GM12865 (cell line): ENCODE measurements at places on chromosomes 2 and 18.

DNA sequence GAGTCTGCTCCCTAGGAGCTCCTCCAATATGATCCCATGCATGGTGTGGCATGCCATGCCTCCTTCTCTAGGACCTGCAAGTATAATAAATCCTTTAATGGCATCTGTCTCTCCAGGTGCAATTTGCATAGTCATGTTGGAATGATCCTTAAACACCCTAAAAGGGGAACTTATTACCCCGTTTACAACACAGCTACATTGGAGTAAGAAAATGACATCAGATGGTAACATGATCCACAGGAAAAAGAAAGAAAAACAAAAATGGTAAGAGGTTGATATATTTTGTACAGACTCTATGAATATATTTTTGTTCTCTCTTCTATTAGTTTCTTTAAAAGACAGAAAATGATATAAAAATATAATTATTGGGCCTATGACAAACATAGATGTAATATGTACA is 79.0 kb downstream of the CRACDL start:
- no peak for DNase-seq

DNA sequence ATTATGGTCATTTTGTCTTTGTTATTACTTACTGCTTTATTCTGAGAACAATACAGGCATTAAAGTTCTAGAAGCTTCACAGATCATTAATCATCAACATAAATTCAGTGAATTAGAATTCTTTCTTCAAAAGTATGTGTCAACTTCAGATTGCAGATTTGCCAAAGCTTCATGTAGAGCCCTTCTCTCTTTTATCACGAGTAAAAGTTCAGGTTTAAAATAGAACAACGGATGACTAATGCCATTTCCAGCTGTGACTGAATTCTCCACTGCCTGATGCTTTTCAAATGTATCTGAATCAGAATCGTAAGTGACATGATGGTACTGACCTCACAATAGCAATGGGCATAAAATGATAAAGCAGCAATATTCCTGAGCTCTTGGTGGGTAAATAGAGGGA is 116.0 kb downstream of the ABCA12 start:
- peak; percentile 59 for DNase-seq

GRCh38 chr2:196808083-196808665 is 981 bp downstream of the C2orf66 start:
- peak; percentile 3 for DNase-seq

DNA sequence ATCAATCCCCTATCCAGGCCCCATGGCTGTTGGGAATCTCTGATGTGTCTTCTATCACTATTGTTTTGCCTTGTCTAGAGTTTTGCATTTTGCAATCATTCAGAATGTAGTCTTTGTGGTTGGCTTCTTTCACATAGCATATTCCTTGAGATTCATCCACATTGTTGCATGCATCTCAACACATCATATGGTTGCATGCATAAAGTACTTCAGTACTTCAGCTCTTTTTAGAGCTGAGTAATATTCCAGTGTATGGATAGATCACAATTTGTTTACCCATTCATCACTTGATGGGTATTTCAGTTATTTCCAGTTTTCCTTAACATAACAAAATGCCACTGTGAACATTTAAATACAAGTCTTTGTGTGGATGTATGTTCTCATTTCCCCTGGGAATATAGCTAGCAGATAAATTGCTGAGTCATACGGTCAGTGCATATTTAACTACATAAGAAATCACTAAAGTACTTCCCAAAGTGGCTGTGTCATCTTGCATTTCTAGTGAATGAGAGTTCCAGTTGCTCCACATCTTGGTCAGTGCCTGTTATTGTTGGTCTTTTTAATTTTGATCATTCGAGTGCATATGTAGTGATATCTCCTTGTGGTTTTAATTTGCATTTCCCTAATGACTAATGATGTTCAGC is 138.8 kb downstream of the BCL11A start:
- DNase-seq, result no peak

DNA sequence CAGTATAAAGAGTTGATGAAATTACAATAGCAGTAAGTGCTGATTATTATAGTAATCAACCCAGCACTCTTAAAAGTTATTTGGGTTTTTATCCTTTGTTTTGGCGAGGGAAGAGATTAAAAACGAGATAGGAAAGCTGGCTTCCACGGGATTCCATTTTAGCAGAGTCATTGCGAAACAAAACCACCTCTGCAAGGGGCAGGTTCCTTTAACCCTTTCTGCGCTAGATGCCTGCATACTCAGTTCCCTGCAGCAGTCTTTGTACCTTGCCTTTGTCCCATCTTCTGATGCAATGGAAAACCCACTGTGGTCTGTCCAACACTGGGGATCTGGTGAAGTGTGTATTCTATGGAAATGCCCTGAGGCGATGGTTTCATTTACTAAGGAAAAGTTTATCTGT is 2.7 kb downstream of the YPEL5 start:
- peak; percentile 29 for DNase-seq

- peak; percentile 36 for DNase-seq
These were observed 984.5 kb downstream of the TSN start for GRCh38 chr2:122739732-122740593.

DNA sequence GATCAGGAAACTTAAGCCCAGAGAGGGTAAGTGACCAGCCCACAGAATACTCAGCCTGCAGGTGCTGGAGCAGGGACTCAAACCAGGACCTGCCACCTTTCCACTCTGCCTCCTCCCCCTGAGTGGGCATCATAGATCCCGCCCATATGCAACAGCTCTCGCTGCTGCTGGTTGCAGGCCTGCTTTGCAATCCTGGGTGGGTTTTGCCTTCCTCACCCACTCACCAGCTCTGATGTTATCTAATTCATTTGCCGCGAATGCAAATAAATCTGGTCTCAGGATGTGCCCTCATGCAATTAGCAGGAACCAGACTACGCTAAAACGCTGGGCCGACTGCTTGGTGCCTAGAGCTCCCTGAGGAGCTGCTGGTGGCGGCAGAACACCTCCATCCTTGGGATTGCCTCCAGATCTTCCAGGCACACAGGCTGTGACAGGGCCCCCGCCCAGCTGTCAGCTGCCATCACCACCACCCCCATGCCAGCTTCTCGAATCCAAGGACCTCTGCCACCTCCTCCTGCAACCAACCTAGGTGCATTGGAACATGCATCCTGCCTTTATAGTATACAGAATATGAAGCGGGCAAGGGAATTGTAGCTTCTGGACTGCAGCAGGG is 28.8 kb downstream of the CNGA3 start:
- no peak for DNase-seq

DNA sequence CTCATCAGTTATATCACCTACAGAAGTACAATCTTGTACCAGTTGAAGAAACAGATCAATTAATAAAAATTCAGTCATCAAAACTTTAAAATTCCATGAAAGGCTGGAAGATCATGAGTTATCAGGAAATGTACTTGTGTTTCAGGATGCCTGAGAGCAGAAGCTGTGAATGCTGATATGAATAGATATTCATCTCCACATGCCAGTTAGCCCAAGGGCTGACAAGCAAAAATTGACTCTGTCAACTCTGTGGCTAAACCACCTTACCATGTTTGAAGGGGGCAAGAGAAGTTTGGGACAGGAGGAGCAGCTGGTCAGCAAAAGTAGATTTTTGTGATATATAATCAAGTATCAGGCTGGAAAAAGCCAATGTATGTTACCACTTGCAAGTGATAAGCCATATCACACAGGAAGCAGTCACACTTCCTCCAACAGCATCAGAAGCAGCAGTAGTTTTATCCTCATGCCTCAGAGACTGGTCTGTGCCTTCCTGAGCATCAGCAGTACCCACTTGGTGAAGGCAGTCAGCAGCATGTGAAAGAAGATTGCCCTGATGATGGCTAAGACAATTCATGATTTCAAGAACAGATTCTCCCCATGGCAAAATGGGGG is 328.2 kb upstream of the CNTNAP5 start:
- DNase-seq, result no peak

- DNase-seq, result no peak
These were observed 30.0 kb downstream of the NGEF start for GRCh38 chr2:232982926-232983668.

DNA sequence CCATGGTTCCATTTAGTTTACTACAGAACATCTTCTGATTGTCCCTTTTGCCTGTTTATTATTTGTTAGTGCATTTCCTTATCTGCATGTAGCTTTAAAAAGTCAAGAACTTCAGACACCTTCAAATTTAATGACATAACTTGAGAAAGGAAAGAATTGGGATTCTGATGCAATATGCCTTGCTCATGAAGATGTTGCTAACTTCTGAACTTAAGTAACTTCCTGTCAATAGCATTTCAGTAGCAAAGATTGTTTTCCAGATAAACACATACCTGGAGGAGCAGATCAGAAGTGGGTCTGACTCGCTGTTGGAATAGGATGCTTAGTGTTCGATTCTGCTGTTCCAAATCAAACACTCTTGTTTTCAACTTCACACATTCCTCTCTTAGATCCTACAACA is 190.2 kb upstream of the LYPD1 start:
- no peak for DNase-seq

DNA sequence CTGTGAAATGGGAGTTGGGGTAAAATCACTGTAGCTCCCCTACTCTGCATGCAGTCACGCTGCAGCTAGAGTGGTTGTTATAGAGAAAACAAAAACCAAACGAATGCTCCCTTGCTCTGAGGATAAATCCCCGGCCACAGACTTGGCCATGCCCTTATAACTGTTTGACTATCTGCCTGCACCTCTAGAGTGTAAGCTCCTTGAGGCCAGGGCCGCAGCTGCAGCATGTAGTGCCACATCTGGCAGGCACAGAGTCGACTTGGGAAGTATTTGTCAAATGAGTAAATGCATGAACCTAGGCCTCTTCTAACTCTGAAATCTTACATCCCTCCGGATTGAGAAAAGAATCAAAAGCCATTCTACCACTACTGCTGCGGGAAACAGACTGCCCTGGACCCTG is 35.9 kb downstream of the KCNIP3 start:
- DNase-seq, result no peak

GRCh38 chr2:173749315-173749714 is 215.9 kb downstream of the SP3 start:
- DNase-seq, result no peak

GRCh38 chr2:167980439-167980838 is 267.0 kb downstream of the STK39 start:
- no peak for DNase-seq

- no peak for DNase-seq
These were observed 170.1 kb downstream of the LAMA1 start for GRCh38 chr18:6947338-6948030.

DNA sequence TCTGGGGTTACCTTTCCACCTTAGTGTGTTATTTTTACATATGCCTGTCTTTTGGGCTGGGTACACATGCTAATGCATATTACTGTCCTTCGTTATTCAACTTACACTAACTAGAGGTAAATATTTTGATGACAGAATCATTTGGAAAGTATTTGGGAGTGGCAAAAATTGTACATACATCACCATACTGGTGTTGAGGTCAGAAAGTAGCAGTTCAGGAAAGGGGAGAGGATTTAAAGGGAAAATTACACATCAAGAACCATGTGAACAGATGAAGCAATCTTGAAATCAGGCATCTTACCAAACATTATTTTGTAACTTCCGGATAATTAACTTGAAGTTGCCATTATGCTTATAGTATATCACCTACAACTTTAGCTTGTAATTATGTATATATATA is 379.7 kb downstream of the RND3 start:
- DNase-seq, result no peak

DNA sequence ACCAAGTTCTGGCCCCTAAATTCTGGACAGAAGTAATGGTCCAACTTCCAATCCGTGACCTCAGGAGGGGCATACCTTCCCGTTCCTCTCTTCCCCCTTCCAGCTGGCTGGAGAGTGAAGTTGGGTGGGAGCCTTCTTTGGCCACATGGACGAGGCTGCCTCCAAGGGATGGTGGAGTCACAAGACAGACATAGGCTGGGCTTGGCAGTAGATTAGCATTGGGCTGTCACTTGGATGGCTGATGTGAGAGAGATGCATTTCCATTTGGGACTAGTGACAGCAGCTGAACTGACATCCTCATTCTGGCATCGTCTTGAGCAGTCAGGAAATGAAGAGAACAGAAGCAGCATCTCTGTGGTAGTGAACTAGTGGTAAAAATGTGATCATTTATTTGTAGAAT is 12.6 kb downstream of the NT5DC4 start:
- DNase-seq, result no peak

DNA sequence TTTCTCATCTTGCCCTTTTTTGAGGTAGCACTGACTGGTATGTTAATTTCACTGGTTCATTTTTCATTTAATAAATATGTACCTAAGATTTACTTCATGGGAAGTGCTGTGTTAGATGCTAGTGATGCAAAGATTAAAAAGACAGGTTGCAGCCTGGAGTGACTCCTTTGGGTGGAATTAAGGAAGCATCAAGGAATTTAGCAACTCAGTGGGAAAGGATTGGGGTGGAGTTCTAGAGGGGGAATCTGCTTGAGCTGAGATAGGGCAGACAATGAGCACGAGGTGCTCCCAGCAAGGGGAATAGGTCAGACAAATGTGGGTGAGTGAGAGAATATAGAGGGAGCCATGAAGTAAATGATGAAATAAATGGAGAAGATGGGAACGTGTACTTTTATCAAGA is 57.0 kb downstream of the LYPD6 start:
- no peak for DNase-seq

GRCh38 chr2:428591-428990 is 140.7 kb upstream of the ALKAL2 start:
- no peak for DNase-seq

DNA sequence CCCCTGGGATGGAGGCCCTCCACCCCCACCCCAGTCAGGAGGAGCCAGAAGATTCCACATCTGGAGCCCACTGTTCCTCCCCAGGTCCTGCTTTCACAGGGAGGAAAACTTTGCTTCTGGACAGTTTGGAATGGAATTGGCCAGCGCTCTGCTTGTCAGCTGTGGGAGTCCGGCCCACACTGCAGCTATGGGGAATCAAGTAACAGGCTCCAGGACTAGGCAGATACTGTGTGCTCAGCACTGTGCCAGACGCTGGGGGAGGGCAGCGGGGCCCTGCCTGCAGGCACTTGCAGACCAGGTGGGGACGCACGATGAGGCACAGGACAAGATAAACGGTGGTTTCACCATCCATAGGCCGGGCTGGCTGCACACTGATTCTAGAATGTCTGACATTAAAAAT is 114.0 kb downstream of the STPG4 start:
- no peak for DNase-seq

- no peak for DNase-seq
These were observed 112.0 kb downstream of the VIT start for GRCh38 chr2:36808386-36809068.

DNA sequence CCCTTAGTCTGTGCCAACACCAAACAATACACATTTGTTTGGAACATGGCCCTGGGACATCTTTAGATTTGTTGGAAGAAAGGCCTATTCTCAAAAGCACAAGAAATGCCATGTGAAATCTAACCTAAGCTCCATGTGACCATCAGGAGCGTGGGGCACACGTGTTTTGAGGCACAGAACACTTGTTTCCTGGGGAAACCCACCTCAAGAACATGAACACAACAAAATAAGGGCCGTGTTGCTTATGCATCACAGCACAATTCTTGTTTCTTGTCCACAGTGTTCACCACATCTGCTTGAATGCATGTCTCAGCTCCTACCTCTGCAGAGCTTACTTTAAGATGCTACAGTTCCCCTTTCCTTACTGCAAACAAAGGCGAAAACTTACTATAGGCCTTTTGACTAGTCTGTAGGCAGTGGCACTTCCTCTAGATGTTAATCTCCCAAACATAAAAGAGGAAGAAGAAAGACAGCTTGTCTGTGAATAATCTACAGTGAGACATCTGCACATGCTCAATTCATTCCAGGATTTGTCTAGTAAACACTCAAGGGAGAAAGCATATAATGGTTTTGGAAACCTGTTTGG is 165.0 kb downstream of the ANKRD44 start:
- peak; percentile 82 for DNase-seq
